C1 segment of cervical spinal cord (tissue), 14 donors: ENCODE measurements at places on chromosomes 5 and 9.
A peak's percentile ranks its signal among the peaks of the same experiment; 100 is the strongest.

GRCh38 chr5:59342181-59342580, 551.3 kb downstream of the PDE4D start:
- no peak for DNase-seq

DNA sequence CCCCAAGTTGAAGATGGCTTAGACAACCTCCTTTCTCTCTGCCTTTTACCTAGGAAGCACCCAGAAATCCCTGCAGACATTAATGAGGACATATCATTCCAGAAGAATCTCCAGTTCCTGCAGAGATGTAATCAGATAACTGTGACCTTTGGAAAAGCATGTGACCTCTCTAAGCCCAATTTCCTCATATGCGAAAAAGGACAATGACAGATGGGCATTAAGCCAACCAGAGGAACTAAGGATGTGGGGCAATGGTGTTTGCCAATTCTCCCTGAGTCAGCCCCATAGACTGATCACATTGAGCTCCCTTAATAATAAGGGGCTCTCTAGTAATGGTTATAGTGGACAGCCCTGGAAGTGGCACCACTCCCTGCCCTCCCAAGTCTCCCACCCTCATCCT, 10.1 kb upstream of the FOXI1 start:
- no peak for DNase-seq

DNA sequence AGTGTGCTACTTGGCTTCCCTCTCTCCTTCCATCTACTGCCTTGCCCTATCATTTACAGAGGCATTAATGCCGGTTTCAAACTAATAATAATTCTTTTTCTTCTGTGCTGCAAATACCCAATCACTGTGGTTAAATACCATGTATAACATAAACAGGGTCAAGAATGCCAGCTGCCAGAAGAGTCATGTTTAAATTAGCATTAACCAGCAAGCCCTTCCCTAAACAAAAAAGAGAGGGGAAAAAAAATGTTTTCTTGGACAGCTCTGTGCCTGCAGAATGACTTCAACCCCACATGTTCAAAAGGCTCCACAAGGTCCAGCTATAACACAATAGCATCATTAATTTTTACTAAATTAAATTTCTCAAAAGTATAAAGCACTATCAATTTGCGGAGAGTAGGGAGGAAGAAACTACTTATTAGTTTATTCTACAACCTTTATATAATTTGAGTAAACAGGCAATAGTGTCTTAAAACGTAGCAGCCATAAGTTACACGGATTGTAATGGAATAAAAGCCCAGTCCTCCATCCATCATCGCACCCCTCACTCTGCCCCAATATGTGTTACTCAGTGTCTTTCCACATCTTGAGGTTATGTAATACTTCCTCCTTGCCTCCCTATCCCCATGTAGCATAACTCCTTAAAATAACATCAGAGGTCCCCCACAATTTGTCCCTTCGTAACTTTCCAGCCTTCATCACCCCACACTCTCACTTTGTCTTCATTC, 3.9 kb downstream of the LPAR1 start:
- DNase-seq: no peak

DNA sequence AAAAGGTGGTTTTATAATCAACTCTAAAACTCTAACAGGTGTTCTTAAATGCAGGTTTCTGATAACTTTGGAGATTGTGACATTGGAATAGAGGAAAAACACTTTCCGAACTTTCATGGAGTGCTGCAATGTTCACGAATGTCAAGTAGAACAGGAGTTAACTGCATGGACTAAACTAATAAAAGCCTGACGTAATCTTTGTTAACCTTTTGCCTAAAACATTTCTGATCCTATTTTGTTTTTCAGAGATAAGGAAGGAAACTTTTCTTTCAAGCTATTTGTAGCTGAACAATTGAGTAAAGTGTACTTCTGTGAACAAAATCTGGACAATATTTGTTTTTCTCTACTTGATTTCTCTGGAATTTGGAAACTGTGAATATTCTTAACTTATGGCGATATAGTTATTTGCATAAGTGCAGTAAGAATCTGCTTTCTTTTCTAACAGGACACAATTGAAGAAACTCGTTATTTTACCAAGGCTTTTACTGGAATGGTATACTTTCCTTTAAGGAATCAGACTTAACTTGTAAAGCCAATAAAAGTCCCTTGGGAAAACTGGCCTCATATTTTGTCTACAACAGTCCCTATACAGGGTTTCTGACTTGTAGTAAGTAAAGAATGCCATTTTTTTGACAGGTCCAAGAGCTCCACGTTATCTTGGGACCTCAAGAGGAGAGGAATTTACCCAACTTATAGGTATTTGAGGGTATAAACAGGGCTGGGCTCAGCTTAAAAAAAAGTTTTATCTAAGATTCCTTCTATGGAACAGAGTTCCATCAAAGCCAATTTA, 154.7 kb downstream of the NXNL2 start:
- no peak for DNase-seq

DNA sequence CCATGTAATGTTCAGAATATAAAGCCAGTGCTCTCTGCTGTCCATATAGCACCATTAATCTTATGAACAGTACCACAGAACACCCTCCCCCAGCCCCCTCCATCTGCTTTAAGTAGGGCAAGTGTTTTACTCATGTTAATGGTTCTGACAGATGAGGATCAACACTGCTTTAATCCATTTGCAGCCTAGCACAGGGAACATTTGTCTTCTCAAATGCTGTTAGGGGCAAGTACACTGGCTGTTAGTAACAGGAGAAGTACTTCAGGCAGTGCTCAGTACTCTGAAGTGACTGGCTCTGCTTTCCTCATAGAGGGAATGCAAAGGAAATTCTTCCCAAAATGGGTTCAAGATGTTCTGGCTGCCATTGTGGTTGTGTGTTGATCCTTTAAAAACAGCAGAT, 202.6 kb downstream of the DCP2 start:
- DNase-seq: no peak

DNA sequence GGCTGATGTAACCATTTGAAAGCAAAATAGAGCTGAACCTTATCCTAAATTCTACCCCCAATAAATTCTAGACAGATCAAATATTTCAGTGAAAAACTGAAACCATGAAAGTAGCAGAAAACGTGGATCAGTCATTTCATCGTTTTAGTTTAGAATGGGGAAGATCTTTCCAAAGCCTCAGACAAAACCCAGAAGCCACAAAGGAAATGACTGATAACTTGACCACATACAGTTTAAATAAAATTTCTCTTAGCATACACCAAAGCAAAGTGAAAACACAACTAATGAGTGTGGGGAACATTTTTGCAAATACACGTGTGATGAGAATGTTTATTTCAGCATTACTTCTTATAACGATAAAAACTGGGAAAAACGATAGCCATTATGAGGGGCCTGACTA, 284.8 kb downstream of the ADGRV1 start:
- DNase-seq: no peak

DNA sequence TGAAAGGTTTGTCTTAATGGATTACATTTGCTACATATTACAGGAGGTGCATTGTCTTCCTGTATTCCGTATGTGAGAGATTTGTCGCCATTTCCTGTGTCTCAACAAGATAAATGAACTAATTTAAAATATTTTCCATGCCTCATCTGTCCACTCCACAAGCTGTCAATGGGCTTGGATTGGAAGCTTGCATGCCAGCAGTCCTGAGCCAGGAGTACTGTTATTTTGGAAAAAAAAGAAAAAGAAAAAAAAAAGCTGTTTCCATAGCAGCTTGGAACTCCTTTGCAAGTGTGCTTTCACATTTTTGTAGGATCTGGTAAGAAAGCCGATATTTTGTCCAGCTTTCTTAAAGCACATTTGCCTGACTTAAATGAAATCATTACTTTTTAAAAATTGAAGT, 330.8 kb downstream of the KDM4C start:
- DNase-seq: no peak

GRCh38 chr9:4238522-4238921, 61.3 kb downstream of the GLIS3 start:
- no peak for DNase-seq

DNA sequence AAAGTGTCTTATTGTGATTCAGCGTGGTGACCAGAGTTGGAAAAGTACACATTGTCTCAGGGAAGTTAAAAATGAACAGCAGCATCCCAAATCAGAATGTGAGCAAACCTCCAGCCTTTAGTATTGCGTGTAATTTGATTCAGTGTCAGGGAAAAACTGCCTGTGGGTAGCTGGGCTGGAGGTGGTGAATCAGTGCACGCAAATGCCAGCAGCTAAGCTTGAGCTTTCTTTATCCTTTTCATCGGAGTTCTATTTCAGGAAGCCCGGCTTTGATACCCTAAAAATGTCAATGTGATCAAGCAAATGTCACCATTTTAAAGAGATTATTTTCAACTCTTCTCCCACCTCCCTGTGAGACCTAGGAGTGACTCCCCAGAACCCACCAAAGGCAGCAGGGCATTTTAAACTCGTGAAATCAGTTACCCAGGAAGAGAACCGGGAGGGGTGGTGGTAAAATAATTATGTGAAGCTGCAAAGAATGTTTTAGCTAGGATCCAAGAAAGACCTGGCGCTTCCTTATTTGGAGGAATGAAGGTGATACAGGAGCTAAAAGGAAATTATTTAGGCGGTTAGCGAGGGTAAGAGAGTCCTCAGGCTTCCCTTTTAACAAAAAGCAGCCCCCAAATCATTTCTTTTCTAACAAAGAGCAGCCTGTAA, 25.7 kb upstream of the C5orf47 start:
- no peak for DNase-seq

- no peak for DNase-seq
These were observed 17.3 kb downstream of the TRIM7 start for GRCh38 chr5:181187500-181188213.

GRCh38 chr9:94110821-94111252, 26.6 kb downstream of the PTPDC1 start:
- no peak for DNase-seq

GRCh38 chr5:139027150-139027549, 152.0 kb upstream of the LRRTM2 start:
- DNase-seq: no peak

GRCh38 chr9:101139082-101139481, 110.6 kb downstream of the PLPPR1 start:
- no peak for DNase-seq

DNA sequence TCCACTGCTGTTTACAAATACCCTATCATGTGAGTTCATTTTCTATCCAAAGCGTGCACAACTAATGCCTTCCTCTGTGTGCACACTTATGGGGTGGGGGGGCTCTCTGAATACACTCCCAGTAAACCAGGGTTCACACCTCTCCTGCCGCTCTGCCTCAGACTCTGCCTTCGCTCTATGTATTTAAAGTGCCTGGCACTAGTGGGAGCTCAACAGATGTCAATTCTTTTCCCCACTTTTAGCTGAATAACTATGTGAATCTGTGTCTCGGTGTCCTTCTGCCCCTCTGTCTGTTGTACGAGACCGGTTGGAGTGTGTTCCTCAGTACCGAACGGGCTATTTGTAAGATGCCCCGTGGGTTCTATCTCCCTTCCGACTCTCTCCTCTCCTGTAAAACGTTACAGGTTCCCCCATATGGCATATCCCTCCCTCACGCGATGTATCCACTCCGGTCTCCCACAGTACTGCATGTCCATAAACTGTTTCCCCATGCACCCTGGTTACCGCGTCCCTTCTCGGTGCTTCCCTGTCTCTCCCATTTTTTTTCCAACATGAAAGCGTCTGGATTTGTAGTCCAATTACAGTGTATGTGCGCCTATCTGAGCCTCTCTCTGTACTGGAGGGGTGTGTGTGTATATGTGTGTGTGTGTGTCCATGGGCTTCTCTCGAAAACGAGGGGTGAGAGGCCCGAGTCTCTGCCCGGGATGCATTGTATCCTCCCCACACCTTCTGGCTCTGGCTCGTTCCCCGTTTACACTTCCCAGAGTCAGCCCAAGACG, 1.6 kb downstream of the ELL2 start:
- no peak for DNase-seq

DNA sequence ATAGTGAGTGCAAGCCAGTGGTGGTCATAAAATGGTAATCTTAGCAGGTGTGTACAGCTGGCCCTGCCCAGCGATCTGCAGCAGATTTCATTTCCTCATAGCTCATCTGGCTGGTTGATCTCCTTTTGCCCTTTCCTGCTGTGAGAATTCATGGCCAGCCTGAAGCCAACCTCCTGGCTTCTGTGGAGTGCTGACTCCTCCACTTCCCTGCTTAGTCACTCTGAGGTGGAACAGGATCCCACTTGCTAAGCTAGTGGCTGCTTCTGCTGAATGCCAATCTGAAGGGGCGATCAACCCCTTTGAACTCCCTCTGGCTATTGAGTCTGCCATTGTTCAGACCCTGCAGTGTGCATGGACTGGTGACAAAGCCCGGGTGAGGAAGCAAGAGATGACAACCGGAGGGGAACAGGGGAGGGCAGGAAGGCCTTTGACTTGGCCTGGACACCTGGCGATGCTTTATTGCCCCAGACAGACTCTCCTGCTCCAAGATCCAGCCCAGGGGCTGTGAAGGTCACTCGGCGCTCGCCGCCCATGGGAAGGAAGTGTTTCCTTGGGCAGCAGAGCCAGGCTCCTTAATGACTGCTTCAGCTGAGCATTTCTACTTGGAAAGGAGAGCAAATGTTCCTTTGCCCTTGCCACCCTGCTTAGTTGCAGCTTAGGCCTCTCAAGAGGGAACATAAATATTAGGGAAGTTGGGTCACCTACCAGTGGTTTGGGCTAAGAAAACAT, 341.1 kb downstream of the ZSWIM6 start:
- no peak for DNase-seq

- DNase-seq: no peak
These were observed 144.0 kb upstream of the MRPS30 start for GRCh38 chr5:44664711-44665100.

DNA sequence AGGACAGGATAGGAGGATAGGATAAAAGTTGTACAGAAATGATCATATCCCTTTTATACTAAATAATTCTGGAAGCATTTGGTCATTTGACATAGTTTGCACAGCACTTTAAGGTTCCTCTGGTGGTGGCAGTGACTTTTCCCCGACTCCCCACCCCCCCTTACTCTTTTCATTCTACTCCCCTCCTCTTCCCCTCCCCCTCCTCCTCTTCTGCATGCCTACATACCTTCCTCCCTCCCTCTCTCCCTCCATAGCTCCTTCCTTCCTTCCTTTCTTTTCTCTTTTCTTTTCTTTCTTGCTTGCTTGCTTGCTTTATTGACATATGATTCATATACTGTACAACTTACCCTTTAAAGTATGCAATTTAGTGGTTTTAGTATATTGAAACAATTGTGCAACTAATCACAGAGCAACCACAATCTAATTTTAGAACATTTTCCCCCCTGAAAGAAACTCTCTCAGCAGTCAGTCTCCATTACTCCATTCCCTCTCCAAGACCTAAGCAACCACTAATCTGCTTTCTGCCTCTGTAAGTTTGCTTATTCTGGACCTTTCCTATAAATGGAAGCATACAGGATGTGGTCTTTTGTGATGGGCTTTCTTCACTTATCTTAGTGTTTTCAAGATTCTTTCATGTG, 159.0 kb downstream of the HACD4 start:
- no peak for DNase-seq

- no peak for DNase-seq
These were observed 53.9 kb downstream of the OSTF1 start for GRCh38 chr9:75142202-75142601.

GRCh38 chr5:80082731-80083100, 47.6 kb downstream of the THBS4 start:
- peak; percentile 23 for DNase-seq

GRCh38 chr5:19706776-19707175, 281.2 kb downstream of the CDH18 start:
- no peak for DNase-seq
